ENCODE measurements at places on chromosomes 7 and 10.

DNA sequence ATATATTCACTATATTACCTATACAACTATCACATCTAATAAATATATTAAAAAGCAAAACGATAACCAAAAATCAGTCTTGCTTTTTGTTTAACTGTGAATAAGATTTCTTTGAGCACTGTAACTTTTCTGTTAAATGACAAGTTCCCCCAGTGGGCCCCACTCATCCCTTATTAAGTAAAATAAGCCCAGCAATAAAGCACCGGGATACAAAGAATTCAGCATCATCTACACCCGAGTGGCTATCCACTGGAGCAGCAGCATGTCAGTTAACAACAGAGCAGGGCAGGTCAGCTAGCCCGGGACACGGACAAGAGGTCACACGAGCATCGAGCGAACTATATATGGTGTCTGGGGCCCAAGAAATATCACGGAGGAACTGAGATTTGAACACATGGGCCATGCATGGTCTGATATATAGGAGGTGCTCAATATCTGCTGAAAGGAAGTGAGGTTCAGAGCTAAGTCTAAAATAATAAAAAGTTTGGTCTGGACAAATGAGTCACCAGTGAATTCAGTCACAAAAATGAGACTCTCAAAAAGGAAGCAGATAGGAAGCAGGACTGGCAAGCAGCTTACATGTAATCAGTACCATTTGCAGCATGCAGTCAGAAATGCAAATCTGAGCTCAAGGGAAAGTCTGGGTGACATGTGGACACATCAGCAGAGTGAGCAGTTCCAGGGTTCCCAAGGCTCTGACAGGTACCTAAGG lies 4.1 kb downstream of the ERCC6 start:
- DNase-seq, result no peak

DNA sequence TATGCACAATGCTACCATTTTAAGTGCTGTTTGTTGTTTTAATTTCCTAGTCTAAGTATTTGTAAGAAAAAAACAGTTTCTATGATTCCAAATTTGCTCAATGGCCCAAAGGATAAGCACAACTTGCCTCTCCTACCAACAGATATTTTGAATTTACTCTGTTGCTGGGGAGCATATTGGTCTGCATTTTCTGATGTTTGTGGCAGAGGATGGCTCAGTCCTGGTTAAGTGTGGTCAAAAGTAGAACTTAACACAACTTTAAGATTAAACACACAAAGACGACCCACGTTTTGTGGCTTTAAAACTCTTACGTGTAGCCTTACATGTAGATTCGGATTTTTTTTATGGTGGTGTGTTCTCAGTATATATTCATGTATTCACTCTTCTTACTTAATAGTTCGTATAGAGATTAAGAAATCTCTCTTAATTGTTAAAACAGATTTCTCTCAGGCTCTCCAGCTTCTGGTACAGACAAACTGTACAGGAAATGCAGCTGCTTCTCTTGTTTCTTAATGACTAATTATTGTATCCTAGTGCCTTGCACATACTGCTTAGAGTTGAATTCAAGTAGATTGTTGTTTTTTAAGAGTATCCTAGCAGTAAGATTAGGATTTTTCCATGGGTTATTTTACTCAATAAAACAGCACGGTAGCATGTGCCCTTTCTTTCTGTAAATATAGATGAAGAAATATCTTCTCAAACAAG lies 86.2 kb downstream of the GPR85 start:
- no peak for DNase-seq

- no peak for DNase-seq
Measured at GRCh38 chr10:9060314-9060713, 1005.8 kb downstream of the GATA3 start.

GRCh38 chr10:86163522-86164173 lies 202.9 kb downstream of the GRID1 start:
- DNase-seq, result no peak

DNA sequence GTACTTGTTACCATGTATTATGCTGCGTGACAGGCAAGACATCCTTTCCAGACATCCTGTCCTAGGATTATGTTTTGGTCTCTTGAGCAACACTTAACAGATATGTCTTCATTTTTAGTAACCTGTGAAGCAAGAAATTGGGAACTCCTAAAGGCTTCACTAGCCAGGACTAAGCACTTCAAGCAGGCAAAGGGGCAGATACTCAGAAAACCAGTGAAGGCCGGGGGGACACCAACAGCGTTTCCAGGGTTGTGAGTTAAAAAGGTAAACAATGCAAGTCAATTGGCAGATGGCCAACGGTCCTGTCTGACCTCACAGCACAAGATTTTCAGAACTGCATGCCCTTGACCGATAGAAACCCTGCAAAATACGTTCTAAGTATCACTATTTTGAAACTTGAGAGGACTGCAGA lies 77.6 kb upstream of the SFMBT2 start:
- DNase-seq, result peak; percentile 55

- no peak for DNase-seq
Measured at GRCh38 chr10:51759896-51760534, 60.6 kb upstream of the CSTF2T start.

GRCh38 chr7:116588641-116589594 lies 64.1 kb downstream of the CAV1 start:
- DNase-seq, result no peak

DNA sequence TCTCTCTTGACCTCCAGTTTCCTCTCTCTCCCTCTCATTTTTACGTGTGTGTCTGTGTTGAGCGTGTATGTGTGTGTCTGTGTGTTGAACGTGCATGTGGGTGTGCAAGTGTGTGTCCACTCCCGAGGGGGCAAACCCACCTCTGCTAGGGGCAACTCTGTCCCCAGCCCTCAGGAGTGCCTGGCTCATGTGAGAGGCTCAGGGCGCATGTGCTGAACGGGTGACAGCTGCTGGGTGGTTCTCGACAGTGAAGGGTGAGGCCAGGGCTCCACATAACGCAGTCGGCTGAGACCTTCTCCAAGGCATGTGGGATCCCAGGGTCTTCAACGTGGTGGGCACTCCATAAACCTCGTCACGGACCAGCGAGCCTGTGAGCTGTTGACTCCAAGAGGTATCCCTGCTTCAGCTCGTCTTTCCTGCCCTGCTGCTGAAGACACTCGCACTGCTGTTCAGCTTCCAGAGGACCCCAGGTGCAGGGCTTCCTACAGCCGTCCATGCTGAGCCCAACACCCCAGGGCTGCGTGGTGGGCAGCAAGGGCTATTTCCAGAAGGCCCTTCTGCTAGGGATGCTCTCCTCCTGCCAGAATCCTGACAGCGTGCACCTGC lies 361.6 kb upstream of the SHH start:
- DNase-seq, result no peak

DNA sequence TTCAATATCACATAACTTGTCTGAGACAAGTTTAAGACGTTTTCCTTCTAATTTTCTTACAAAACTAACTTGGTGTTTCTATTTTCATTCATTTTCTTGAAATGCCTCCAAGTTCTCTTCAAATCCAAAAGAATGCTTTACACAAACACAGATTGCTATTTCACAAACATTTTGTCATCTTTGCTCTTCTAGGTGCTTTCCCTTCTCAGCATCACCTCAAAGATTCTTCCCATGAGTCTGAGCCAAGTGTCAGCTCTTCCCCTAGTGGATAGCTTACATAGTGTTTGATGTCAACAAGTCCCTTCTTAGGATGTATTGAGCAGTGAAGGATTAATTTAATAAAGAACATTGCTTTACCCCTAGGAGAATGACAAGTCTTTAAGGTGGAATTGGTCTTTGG lies 38.1 kb upstream of the SEMA3A start:
- no peak for DNase-seq

DNA sequence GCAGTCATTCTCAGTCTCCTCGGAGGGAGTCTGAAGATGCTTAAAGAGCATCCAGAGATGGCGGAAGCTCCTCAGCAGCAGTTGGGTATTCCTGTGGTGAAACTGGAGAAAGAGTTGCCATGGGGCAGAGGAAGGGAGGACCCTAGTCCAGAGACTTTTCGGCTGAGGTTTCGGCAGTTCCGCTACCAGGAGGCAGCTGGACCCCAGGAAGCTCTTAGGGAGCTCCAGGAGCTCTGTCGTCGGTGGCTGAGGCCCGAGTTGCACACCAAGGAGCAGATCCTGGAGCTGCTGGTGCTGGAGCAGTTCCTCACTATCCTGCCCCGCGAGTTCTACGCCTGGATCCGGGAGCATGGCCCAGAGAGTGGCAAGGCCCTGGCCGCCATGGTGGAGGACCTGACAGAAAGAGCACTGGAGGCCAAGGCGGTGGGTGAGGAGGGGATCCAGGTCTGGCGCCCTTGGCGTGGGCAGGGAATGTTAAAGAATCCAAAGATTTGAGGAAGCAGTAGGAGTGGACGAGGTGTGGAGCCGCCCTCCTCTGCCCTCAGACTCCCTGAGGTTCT lies 2.9 kb downstream of the ZSCAN25 start:
- no peak for DNase-seq

GRCh38 chr7:29116361-29117200 lies 29.8 kb downstream of the CPVL start:
- DNase-seq, result no peak

GRCh38 chr7:128454808-128455542 lies 703 bp upstream of the HILPDA start:
- DNase-seq, result peak; percentile 45

DNA sequence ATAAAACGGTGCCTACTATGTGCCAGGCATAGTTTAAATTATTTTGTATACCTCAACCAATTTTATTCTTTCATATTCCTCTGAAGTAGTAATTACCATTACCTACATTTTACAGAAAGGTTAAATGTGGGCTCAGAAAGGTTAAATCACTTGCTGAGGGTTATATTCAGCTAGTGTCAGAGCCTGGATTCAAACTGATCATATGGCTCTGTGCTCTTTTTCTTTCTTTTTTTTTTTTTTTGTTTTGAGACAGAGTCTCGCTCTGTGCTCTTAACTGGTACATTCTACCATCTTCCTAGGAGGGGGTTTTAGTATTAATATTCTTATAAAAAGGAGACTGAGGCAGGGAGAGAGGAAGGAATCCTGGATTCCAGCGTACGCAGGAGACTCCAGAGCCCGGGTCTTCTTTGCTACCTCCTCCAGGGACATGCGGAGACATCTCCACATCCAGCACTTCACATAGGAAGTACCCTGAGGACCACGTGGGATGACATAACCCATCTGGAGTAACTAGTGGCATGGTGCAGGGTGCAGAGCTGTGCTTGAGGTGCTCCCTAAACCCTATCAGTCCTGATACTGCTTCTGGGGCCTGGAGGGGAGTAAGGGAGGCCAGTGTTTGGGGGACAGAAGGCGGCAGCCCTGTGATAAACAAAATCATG lies 29.6 kb upstream of the ATXN7L1 start:
- no peak for DNase-seq

GRCh38 chr10:5576780-5577624 lies 52.2 kb downstream of the CALML3 start:
- DNase-seq, result peak; percentile 57

DNA sequence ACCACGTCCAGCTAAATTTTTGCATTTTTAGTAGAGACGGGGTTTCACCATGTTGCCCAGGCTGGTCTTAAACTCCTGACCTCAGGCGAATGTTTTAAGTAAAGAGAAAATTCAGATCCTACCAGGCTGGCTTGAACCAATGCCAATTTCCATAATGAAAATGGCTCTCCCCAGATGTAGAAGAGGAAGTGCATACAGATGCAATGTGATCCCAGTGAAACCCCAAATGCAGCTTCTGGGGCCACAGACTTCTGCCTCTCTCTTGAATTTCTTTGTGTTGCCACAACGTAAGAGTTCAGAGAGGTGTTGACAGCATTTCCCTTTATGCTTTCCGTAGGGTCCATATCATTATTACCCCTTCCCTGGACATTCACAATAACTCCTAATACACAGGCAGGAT lies 29.6 kb upstream of the GOT1 start:
- no peak for DNase-seq

- DNase-seq, result no peak
Measured at GRCh38 chr10:19250546-19250945, 201.9 kb downstream of the MALRD1 start.

GRCh38 chr10:69104994-69105790 lies 17.3 kb downstream of the SRGN start:
- no peak for DNase-seq

DNA sequence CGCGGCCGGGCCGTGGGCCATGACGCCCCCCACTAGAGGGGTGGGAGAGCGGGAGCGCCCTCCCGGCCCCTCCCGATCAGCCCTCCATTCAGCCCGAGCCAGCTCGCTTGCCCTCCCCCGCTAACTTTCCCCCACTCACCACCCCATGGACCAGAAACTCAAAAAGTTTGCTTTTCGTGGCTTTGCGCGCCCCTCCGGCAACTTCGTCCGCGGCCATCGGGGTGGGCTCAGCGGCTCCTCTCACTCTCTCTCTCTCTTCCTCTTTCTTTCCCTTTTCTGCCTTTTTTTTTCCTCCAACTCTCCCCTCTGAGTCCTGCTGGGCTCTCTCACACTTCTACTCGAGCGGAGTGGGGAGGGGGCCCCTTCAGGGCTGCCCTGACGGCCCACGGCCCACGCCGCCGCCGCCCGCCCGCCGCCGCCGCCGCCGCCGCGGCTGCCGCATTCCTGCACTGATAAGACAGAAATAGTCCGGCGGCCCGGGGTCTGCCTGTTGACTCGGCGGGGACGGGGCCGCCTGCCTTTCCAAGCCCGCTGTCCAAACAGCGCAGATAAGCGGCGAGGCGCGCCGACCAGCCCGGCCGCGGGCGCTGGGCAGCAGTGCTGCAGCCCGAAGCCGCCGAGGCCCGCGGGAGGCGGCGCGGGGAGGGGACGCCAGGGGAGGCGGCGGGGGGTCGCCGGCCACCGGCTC lies at the start of gene SMARCD3:
Gene SMARCD3 (minus strand): TSS at position 349 of the 688 bp plus-strand sequence. CDS start 132 bp downstream, at position 217.
- peak; percentile 80 for DNase-seq
